ENCODE measurements at places on chromosomes 7 and 10.

- DNase-seq: no peak
These were observed 22.4 kb downstream of the PDLIM1 start for GRCh38 chr10:95268438-95268837.

- DNase-seq: no peak
These were observed 90.1 kb upstream of the ANKRD1 start for GRCh38 chr10:91010952-91011351.

DNA sequence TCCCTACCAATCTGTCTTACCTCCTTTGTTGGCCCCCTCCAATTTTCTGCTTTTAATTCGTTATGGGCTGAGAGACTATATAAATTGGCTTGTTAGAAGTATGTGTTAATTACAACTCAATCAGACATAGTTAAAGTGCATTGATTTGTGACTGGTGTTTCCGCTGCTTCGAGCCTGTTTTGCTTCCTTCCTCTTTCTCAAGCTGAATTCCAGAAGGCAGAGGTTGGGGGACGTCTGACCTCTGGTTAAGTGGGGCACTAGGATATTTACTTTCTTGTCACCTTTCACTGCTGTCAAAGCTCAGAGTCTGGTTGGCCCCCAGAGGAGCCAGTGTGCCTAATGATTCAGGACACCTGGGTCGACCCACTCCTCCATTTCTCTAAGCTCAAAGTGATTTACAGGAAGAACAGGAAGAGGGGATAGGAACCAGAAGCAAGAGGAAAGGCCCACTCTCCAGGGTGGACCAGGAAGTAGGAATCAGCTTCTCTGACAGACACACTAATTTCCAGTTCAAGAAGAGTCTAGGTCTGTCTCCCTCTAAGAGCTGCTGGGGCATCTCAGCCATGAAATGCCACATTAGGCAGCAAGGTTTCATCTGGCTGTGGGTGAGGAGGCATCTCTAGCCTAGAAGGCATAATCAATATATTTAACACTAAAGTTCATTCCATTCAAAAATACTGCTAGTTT, 397.2 kb upstream of the NPVF start:
- no peak for DNase-seq

- DNase-seq: no peak
These were observed 57.5 kb downstream of the ADD3 start for GRCh38 chr10:110065269-110065668.

DNA sequence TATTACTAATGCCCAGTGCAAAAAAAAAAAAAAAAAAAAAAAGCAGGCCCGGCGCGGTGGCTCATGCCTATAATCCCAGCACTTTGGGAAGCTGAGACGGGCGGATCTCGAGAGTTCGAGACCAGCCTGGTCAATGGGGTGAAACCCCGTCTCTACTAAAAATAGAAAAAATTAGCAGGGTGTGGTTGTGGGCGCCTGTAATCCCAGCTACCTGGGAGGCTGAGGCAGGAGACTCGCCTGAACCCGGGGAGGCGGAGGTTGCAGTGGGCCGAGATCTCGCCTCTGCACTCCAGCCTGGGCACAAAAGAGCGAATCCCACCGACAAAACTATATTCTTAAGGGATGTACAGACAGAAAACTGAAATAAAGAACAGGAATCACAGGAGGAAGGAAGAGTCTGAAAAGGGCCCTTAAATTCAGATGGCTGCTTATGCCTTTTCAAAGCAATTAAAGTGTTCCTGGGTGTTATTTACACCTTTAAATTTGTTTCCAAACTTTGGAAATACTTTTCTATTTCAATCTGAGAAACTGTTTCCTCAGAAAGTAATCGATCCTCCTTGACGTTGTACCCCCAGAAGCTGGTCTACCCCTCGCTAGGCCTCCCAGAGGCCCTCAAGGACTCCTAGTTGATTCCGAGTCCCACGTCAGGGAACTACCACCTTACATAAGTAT, 2.0 kb upstream of the KMT2E start:
- no peak for DNase-seq

GRCh38 chr10:52772623-52773022, at the start of gene MBL2:
TSS of gene MBL2 (minus strand) at chr10:52772784. CDS start at chr10:52771635, 1,149 bp downstream.
- no peak for DNase-seq

DNA sequence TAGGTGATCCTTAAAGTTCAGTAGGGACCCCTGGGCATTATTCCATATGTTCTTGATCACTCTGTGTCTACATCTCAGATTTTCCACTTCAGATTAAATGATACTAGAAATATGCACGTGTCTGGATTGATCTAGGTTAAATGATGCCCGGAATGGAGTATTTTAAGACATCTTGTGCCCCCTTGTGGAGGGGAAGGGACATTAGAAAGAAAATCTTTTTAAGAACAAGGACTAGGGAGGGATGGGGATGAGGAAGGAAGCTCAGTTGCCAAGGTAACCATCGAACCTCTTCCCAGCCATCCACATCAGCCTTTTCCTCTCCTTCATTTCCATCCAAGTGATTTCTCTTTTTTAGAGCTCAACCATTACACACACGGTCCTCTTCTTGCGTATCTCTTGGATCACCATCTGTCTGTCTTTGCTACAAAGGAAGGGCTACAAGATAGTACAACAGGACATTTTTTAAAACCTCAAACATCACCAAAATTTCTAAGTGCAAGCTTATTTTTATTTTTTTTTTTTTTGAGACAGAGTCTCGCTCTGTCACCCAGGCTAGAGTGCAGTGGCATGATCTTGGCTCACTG, 40.5 kb downstream of the PRSS2 start:
- no peak for DNase-seq

DNA sequence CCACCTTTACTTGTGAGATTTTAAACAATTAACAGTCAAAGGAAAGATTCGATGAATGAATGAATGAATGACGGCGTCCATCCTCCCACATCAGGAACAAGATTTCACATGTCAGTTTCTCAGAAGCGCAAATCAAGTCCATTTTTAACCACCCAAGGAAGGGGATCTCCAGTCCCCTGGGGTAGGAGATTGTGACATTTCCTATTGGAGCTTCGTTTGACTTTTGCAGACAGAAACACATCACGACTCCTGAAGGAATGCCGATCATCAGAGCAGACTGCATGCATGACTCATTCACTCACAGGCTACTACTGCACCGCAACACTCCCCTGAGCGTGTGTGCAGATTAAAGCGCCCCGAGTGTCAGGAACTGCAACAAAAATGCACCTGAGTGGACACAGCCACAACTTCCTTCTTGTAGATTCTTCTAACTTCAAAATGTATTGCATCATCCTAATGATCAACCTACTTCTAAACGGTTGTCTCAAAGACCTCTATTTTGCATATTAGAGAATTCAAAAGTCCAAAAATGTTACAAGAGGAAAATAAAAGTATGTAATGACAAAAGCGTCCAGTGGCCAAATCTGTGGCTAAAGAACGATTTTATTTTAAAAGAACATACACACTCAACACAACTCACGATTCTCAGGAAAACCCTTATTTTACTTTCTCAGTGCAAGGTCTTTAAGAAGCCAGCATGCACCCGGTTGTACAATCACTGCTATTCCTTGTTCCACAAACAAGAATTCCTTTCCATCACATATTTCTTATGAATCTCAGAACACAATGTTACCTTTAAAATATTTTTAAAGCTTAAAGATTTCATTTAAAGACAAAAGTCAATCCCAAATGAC, 172.6 kb downstream of the FAM107B start:
- DNase-seq: peak; percentile 38

- no peak for DNase-seq
These were observed 3.9 kb downstream of the LRWD1 start for GRCh38 chr7:102468478-102469350.

- no peak for DNase-seq
These were observed 244.4 kb downstream of the CHCHD3 start for GRCh38 chr7:132837529-132837928.

DNA sequence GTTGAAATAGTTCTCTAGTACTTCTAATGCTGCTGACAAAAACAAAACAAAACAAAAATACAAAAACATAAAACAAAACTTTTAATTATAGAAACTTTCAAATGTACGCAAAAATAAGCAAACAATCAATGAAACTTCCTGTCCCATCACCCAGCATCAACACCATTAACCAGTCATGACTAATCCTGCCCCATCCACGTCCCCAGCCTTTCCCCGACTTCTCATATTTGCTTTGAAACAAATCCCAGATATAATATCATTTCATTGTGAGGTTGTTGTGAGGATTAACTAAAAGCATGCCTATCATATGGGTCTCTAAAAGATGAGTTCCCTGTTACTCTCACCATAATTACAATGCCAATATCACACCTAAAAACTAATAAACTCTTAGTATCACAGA, 55.7 kb downstream of the CSTF2T start:
- no peak for DNase-seq

DNA sequence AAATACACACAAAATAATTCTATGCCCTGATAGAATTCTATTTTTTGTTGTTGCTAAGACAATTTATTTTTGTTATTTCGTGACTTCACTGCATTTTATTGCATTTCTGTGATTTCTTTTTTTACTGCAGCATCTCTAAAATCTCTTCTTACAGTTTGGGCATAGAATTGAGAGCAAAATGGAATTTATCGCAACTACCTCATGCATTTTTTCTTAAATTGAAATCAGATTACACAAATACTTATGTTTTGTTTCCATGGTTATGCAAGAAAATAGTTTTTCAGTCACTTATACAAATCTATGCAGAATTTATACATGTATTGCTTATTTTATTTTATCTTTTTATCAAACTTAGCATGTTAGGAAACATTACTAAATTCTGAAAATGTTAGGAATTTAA, 781.8 kb upstream of the LRRTM3 start:
- DNase-seq: no peak

DNA sequence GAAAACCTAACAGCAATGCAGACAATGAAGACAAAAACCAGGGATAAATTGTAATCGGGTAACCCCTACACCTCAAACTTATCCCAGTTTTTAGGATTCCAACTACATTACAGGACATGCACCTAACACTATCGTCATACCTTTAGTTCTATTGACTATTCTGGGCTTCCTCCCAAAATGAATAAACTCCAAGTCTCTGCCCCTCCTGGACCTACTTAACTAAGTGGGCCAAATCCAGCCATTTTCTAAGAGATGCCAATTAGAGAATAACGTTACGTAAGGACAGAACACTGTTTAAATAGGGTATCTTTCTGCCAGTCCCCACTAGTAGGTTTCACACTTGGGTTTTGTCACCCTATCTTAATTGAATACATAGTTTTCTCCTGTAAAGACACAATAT, 253.1 kb upstream of the MKLN1 start:
- DNase-seq: no peak

DNA sequence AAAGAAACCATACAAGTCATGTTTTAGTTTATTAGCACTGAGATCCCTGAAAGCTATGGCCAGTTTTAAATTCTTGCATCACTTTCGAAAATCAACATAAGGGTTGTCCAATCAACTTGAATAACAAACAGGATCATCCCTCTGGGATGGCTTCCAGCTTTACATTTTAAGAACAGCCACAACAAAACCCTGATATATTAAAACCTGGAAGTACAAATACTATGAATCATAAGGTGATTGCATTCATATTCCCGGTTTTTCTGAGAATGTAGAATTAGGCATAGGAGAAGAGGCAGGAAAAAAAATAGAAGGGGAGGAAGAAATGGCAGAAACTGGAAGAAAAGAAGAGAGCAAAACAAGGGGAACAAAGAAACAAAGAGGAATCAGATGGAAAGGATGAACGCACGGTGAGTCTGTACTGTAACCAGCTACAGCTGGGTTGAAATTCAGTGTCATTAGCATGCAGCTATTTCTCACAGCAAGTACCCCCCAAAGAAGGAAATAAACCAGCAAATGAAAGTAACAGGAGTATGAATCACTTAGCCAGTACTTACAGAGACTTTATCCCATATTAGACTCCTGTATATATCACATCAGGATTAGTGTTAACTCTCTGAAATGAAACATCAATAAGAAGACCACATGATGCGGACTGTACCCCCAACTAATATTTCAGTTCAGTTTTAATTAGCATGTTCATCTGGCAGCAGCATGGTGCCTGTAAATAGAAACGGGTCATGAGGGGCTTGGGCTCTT, 301.3 kb downstream of the RNLS start:
- DNase-seq: no peak

DNA sequence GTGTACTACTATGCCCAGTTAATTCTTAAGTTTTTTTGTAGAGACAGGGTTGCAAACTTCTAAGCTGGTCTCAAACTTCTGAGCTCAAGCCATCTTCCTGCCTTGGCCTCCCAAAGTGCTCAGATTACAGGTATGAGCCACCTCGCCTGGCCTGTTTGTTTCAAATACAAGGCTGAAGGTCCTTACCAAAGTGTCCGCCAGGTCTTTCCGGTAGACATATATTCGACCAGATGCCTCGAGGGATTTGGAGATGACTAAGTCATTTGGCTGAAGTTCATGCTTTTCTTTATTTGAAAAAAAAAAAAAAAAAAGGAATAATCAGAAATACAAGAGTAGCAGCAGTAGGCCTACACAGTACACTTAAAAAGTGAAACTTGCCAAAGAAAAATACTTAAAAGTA, 204.5 kb upstream of the CDCA7L start:
- no peak for DNase-seq

GRCh38 chr7:77217474-77218185, 18.0 kb upstream of the FGL2 start:
- no peak for DNase-seq

DNA sequence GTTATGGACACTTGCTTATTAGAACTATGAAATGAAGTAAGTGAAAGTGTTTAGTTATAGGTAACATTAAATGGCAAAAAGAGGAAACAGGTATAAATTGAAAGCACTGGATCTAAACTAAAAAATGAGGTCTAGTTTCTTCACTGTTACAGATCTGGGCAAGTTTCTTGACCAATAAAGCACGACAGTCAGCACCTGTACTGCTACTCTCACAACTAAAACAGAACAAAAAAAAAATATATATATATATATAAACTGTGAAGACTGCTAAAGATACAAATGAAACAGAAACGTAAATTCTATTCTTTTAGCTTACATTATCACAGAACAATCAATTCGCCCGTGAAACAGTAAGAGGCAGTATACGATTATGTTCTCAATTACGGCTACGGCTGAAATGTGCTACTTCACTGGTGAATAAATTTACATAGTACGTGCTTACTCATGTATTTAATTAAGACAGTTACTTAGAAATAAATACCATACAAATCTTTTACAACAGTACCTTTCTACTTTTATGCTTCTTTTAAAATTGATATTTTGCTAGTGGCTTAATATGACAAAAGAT, 4.2 kb downstream of the AHR start:
- DNase-seq: no peak

DNA sequence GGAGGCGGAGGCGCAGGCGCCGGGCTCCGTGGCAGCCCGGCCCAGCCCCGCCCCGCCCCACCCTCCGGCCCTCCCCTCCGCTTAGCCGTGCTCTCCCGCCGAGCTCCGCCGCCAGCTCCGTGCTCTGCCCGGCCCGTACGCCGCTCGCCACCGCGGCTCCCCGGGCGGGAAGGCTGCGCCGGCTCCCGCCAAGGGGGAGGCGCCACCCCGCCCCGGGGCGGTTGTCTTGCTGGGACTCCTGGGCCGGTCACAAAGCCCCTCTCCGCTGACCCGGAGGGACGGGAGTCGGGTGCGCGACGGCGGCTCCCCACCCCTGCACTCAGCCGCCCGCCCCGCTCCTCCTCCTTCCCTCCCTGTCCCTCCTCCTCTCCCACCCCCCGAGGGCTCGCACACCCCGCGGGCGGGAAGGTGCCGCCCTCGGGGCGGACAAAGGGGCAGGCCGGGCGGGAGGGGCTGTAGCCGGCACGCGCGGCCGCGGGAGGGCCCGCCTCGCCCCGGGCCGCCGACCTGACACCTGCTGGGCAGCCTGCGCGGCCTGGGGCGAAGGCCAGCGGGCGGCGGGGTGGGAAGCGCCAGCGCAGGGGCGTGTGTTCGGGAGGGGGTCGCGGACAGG, 11.5 kb upstream of the SP8 start:
- no peak for DNase-seq

Data from stimulated activated CD8-positive, alpha-beta memory T cell treated with anti-CD3 and anti-CD28 coated beads, Interleukin-7, amount 100 ng/mL, for 4 hours (primary cell).